ENCODE measurements at places on chromosomes 7 and 10.

GRCh38 chr10:22365644-22366434 lies 20.5 kb downstream of the SPAG6 start:
- DNase-seq: no peak

DNA sequence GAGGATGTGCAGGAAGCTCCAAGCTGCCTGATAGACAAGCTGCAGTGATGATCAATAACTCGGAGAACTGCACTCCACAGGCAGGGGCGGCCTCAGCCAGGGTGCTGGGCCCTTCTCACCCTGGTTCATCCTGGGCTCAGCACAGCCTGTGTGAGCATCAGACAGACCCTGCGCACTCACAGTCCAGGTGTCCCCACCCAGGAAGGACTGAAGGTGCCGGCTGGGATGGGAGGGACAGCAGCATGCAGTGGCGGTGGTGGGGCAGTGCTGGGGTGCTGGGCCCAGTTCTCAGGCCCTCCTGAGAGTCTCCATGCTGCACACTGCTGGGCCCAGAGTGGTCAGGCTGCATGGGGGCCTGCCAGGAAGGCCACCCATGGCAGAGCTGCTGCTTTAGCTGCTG lies 74.1 kb downstream of the ITIH5 start:
- no peak for DNase-seq

DNA sequence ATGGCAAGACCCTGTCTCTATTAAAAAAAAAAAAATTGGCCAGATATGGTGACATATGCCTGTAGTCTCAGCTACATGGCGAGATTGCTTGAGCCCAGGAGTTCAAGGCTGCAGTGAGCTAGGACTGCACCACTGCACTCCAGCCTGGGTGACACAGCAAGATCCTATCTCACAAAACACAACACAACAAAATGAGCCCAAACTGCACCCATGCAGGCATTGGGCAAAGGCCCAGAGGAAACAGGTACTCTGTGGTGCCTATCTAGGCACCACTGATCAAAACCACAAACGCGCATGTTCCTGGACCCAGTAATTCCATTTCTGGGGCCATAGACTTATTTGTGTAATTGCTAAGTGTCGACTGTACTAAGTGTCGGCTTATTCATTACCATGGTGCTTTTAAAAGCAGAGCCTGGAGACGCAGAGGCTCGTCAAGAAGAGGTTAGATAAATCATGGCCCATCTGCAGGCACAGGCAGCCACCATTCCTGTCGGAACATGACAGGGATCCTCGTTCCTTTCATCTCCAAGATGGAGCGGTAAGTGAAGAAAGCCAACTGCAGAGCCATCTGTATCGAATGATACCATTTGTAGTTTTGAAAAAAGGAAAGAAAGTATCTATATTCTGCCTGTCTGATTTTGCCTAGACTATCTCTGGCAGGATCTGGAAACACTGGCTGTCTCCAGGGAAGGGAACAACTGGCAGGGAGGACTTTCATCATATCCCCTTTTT lies 160.4 kb upstream of the RHEB start:
- DNase-seq: no peak

- no peak for DNase-seq
Observed at GRCh38 chr10:124701881-124702656, 42.1 kb downstream of the FAM53B start.

DNA sequence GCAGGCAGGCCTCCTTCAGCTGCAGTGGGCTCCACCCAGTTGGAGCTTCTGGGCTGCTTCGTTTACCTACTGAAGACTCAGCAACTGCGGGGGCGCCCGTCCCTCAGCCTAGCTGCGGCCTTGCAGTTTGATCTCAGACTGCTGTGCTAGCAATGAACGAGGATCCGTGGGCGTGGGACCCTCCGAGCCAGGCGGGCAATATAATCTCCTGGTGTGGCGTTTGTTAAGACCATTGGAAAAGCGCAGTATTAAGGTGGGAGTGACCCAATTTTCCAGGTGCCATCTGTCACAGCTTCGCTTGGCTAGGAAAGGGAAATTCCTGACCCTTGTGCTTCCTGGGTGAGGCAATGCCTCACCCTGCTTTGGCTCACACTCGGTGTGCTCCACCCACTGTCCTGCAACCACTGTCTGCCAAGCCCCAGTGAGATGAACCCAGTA lies 159.2 kb upstream of the FOXP2 start:
- DNase-seq: no peak

DNA sequence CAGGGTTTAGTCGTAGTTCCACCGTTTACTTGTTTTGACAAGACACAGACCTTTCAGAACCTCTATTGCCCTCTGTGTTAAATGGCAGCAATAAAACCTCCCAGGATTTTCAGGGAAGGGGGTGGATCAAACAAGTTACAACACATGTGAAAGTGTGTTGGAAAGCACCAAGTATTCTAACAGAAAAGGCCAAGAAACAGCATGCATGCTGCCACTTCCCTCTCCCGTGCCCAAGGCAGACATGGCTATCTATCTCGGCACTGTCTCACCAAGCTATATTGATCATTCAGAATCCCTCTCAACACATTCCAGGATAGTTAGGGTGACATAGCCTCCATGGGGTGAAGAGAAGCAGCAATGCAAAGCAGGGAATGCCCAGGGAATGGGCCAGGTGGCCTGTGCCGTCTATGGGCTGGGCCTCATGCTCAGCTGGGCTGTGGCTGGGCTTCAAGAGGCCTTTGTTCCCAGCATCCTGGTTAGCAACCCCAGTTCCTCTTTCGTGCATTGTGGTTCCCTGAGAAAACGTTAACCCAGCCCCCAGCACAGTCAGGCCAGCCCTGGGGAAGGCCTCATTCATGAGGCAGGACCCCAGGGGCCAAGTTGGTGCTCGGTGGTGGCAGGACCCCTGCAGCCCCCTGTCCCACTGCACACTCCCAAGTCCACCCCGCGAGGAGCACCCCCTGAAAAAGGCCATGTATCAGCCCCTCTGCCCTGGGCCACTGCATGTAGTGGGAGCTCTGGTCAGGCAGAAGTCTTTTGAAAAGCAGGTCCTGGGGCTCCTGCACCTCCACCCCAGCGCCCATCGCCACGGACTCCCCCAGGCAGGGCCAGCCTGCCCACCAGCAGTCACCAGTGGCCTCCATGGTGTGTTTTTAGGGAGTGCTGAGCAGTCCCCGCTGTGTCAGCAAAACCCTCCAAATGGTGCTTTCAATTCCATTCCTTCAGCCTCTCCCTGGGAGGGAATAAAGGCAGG lies 25.5 kb downstream of the VSIR start:
- no peak for DNase-seq

DNA sequence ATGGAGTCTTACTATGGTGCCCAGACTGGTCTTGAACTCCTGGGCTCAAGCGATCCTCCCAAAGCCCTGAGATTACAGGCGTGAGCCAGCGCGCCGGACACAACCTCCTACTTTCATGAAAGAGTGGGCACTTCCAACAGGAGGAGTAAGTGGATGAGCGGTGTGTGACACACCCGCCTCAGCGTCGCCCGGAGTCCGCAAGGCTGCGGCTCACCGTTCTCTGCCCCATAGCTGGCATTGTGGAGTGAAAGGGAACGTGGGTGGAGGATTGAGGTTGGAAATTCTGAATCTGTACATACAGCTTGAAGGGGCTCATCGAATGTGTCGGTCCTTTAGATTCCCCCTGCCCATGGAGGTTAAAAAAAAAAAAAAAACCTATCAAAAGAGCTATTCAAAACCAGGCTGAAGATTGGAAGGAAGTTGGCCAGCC lies 524 bp upstream of the PRXL2A start:
- DNase-seq: peak; percentile 86

- no peak for DNase-seq
Observed at GRCh38 chr7:1787241-1787640, 117.2 kb downstream of the ELFN1 start.

GRCh38 chr7:74272305-74273038 lies 16.7 kb upstream of the CLIP2 start:
- DNase-seq: peak; percentile 99

GRCh38 chr10:61108915-61109314 lies 164.9 kb upstream of the RHOBTB1 start:
- no peak for DNase-seq

DNA sequence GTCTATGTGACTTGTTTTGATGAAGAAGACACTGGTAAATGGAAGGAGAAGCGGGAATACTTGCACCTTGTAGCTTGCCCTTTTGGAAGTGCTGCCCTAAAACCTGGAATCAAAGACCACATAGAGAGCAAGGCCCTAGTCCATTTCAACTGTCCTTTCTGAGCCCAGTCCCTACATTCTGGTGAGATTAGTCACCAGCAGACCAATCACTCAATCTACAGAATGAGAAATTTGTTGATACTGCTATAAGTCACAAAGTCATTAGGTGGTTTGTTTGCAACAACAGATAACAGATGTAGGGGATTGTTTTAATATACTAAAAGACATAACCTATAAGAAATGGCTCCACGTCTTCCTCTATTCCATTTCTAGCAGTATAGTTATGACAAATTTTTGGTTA lies 33.6 kb downstream of the WASL start:
- peak; percentile 37 for DNase-seq

GRCh38 chr7:151247611-151248345 lies 716 bp downstream of the SMARCD3 start:
- no peak for DNase-seq

DNA sequence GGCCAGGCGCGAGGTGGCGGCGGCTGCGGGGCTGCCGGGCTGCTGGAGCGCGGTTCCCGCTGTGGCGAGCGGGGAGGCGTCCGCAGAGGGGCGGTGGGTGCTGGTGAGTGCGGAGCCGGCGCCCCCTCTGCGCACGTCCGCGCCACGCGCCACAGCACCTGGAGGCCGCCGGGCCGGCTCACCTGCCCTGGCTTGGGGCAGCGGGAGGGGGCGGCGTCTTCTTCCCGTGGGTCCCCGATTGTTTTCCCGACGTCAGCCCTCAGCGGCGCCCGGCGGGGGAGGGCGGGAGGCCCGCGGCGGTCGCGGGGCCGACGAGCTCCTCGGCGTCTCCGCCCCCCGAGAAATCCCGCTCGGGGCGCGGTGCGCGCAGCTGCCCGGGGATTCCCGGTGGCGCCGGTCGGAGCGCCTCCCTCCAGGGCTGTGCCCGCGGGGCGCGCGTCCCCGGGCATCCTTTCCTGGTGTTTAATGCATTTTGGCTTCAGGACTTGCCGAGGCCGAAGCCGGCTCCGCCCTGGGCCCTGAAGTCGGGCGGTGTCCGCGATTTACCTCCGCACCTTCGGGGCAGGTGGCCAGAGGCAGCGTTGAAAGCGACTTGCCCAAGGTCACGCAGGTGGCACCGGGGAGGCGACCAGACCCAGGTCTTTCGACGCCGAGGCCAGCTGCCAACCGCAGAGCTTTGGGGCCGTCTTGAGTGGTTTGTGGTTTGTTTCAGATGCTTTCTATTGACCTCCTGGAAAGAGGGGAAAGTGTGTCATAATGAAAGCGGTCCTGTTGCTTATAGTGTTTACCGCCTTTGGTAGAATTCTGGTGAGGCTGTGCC lies 561 bp downstream of the PLEKHA1 start:
- DNase-seq: peak; percentile 68

GRCh38 chr10:98154076-98154475 lies 19.6 kb downstream of the R3HCC1L start:
- no peak for DNase-seq

DNA sequence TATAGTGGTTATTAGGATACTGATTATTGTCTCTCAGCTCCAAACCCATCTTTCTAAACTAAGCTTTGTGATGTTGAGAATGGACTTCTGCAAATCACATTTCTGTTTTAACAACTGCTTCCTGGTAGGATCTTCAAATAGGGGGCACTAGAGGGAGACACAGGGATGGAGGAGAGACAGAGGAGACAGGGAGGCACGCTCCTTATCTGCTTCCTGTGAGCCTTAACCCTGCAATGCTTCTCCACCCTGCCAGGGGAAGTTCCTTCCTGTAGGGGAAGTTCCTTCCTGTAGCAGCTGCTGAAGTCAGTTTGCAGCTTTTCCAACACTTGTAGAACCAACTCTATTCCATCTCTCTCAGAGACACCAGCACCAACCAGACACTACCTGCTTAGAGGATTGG lies 847.2 kb downstream of the CCSER2 start:
- DNase-seq: no peak

- no peak for DNase-seq
Observed at GRCh38 chr10:110747609-110748464, 103.7 kb downstream of the RBM20 start.

DNA sequence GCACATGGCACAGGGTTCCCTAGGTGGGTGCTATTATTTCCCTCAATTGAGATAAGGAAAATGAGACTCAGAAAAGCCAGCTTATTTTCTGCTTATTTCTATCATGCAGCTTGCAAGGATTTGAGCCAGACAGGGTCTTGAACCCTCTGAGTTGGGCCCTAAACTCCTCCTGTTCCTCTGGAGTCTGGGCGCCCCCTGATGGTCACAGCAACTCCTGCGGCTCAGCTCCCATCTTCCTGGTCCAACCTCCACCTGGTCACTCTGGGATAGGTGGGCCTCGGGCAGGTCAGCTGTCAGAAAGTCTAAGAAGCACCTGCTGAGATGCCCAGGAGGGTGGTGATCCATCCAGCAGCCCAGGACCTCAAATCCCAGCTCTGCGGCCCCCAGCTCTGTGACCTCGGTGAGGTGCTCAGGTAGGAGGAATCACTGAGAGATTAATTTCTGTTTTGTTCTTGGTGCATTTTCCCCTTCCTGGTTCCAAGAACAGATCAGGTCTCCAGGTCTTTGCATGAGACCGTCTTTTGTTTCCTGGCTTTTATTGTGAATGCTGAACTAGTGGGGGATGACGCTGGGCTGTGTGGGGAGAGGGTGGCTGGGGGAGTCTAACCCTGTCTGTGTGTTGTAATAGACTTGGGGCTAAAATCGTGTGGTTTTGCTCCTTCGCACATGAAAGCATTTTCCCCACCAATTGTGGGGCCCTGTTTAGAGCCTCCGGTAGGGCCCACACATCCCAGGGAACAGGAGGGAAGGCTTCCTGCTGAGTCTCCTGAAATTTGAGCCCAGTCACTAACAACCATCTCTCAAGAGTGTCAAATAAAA lies 32.8 kb downstream of the TMEM130 start:
- DNase-seq: peak; percentile 60

DNA sequence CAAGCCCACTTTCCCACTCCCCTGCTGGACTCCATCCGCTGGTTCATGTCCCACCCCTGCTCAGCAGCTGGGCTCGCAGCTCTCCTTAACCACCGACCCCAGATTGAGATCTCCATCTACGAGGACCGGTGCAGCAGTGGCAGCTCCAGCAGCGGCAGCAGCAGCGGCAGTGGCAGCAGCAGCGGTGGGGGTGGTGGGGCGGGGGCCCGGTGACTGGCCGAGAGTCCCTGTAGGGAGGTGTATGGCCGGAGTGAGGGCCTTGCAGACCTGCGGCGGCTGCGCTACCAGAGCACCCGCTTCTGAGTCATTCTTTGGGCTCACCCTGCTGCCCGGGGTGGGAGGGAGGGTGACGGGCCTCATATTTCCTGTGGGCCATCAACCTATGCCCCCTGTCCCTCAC lies 15.8 kb downstream of the GOLGA7B start:
- DNase-seq: no peak

GRCh38 chr10:50931948-50932431 lies 46.6 kb upstream of the A1CF start:
- DNase-seq: no peak

DNA sequence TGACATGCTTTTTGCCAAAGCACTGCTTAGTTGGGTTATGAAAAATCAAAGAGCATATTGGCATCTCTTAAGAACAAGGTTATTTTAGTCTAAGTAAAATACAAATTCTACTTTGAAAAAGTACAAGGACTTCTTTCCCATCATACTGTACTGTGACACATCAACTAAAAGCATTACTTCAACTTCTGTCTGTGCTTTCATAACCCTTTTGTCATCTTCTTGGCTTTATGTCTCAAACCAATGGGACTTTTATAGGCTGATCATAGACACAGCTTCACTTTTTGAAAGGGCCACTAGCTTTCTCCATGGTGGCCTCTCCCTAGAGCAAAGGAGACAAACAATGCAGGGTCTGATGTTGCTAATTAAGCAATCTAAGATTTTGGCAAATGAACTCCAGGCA lies 188.9 kb upstream of the CSTF2T start:
- DNase-seq: no peak

All from ACHN (cell line).